ENCODE measurements at places on chromosomes 4 and X. TPM values are rescaled to one million over a fixed set of nuclear protein-coding genes. Genes with fewer than 3 reads are reported as not detected.

GRCh38 chr4:121728066-121728465 lies 31.3 kb upstream of the ANXA5 start:
- peak; percentile 7 for DNase-seq

DNA sequence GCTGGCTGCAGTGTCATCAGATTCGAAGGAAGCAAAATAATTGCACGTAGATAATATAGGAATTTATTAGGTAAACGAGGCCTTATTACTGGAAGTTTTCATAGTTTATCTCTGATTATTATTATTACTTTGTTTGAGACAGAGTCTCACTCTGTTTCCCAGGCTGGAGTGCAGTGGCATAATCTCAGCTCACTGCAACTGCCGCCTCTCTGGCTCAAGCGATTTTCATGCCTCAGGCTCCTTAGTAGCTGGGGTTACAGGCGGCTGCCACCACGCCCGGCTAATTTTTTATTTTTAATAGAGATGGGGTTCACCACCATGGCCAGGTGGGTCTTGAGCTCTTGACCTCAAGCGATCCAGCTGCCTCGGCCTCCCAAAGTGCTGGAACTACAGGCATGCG lies 12.5 kb downstream of the CLCN3 start:
- DNase-seq = no peak

DNA sequence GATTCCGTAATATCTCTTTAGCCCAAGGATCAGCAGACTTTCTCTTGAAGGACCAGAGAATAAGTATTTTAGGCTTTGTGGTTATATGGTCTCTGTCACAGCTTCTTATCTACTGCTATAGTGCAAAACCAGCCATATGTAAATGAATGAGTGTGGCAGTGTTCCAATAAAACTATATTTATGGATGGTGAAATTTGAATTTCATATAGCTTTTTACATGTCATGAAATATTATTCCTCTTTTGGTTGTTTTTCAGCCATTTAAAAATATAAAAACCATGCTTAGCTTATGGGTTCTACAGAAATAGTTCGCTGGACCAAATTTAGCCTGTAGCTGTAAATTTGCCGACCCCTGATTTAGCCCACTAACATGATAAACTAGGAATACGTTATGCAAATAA lies 18.0 kb upstream of the MSMO1 start:
- DNase-seq = no peak

GRCh38 chr4:73139991-73140390 lies 70.5 kb upstream of the COX18 start:
- DNase-seq = no peak

ATP7A gene
- 4.7 TPM for total RNA-seq

CXXC4 gene
- not detected for total RNA-seq

DNA sequence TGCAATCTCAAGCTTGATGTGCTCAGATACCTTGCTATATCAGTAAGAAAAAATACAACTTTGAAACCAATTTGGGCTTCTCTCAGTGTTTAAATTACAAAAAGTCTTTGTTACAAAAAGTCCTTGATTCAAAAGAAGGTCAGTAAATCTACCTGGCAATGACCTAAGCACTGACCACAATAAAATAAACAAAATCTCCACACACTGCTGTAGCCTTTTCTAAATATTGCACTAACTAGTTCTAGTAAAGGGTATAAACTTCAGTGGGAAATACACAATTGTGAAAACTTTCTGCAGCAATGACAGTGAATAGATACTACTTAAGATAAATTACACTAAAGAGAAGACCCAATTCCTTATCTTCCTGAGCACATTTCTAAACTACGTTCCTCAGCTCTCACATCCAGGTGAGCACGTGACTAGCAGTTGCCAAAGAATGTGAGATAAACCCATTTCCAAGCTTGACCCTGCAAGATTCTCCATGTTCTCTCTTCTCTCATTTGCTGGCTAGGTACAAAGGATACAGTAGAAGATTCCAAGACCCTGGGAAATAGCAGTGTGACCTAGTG lies 81.4 kb upstream of the GPR34 start:
- DNase-seq = no peak
